ENCODE measurements at places on chromosomes 5 and 9.
A peak's percentile ranks its signal among the peaks of the same experiment; 100 is the strongest.

- DNase-seq, result no peak
These were observed 33.0 kb upstream of the C6 start for GRCh38 chr5:41246376-41246775.

- no peak for DNase-seq
These were observed 29.7 kb upstream of the FCN1 start for GRCh38 chr9:134947265-134947955.

- DNase-seq, result no peak
These were observed 1.6 kb downstream of the SKP1 start for GRCh38 chr5:134174841-134175839.

GRCh38 chr9:92120138-92120537 is 4.9 kb upstream of the SPTLC1 start:
- DNase-seq, result no peak

- peak; percentile 74 for DNase-seq
These were observed at the start of gene TNFAIP8 for GRCh38 chr5:119355685-119356611. Gene TNFAIP8, plus strand, starts transcription at chr5:119356019. Its CDS starts 72 bp downstream, at chr5:119356091.

DNA sequence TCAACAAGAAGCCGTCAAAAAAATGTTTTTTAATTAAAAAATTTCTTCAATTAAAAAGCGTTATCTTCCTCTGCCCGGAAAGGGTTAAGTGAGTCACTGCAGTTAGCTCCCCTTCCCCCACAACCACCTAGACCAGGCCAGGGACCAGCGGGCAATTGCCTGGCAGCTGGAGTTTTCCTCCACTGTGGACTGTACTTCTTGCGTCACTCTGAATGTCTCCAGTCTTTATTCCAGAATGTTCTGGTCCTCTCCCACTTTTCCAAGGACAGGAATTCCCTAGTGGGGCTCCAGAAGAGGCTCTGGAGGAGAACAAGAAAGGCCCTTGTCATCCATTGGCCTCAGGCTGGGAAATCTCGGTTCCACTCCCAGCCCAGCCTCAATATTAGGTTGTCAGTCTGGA is 114.0 kb downstream of the C9orf50 start:
- DNase-seq, result no peak

- no peak for DNase-seq
These were observed 364.4 kb upstream of the KIF2A start for GRCh38 chr5:61941637-61942036.

GRCh38 chr5:99061711-99062110 is 132.9 kb upstream of the CHD1 start:
- DNase-seq, result no peak

DNA sequence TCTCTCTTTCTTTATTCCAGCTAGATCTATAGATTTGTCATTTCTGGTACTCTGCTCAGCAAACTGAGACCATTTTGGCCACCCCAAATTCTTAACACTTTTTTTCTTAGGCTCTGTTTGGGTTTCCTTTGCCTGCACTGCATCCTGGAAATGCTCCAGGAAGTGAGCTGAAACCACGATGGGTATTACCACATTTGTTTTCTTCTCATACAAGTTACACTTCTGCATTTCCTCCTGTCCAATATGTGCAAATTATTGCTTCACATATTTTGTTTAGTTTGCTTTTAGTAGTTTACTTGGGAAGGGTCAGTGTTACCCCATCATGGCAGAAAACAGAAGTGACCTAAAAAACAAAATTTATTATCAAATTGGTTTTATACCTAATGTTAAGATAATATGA is 498.6 kb upstream of the GRIN3A start:
- no peak for DNase-seq

GRCh38 chr5:18051953-18052352 is 417.7 kb downstream of the TAF11L14 start:
- no peak for DNase-seq

DNA sequence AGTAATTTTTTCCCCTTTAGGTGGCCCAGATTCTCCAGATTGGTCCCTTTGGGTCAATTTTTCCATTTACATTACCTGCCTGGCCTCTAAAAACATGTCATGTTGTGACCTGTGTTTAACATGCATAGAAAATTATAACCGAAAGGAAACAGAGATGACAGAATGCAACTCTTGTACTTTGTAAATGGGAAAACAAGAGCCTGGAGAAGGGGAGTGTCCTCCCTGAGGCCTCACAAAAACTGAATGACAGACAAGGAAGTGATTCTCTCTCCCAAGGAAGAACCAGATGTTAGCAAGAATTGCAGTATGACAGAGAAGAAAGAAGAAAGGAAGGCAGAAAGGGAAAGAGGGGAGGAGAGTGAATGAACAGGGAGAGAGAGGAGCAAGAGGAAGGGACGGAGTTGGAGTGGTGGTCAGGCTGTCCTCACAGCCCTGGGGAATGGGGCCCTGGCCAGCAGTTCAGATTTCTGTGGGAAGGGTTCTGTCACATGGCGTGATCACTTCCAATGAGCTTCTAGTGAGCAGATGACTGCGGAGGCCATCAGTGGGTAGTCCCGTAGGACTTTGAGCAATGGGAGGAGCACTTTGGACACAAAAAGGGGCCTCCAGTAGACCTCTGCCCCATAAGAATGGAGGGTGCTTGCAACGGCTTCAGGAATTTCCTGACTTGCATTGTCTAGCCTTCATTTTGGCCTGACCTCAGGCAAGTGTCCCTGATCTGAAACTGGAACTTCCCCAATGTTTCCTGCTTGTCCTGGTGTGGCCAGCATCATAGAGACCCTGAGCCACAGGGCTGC is 31.6 kb downstream of the ABLIM3 start:
- no peak for DNase-seq

DNA sequence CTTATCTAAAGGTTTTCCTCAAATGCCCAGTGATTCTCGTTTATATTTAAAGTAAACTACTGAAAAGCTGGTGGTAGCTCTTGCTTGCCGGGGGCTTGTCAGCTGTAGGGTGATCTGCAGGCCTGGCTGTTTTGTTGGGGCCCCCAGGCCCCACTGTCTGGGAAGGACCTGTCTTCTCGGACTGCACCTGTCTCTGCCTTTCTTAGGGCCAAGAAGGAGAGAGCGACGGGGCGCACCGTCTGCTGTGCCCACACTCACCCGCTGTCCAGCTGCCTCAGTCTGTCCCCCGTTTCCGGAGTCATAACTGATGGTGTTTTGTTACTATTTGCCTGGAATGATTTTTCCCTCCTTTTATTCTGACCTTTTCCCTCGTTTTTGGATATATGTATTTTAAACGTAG is 94.1 kb upstream of the CACNA1B start:
- no peak for DNase-seq

- DNase-seq, result peak; percentile 73
These were observed 607 bp downstream of the PCSK1 start for GRCh38 chr5:96432216-96433065.

DNA sequence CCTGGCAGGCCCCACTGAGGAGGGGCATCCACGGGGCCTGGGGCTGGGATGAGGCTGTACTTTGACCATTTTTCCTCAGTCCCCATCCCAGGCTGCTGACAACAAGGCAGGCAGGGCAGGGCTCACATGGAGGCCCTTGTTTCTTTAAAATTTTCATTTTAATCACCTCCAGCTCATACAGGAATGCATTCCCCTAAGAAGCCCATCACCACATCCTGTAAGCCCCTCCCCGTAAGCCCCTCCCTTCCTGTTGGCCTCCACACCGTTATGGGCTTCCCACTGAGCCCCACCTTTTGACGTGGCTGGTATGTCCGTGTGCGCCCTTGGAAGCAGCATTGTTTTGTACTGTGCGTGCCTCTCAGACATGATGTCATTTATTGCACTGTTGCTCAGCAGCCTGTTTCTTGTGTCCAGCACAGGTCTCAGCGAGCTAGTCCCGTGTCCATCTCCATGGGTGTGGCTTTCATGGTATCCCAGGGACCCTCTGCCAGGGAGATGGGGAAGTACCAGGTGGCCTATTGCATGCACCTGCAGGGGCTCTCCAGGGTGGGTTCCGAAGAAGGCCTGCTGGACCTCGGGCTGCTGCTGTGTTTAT is 22.4 kb downstream of the PHF2 start:
- DNase-seq, result peak; percentile 36

DNA sequence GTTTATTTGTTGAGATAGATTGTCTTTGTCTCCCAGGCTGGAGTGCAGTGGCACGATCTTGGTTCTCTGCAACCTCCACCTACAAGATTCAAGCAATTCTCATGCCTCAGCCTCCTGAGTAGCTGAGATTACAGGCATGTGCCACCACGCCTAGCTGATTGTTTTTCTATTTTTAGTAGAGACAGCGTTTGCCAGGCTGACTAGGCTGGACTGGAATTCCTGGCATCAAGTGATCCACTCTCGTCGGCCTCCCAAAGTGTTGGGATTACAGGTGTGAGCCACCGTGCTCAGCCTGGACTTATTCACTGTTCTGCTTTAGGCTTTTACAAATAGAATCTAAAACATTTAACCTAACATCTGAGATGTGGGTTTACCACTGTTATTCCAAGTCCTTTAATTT is 91.3 kb downstream of the COMMD10 start:
- DNase-seq, result no peak

DNA sequence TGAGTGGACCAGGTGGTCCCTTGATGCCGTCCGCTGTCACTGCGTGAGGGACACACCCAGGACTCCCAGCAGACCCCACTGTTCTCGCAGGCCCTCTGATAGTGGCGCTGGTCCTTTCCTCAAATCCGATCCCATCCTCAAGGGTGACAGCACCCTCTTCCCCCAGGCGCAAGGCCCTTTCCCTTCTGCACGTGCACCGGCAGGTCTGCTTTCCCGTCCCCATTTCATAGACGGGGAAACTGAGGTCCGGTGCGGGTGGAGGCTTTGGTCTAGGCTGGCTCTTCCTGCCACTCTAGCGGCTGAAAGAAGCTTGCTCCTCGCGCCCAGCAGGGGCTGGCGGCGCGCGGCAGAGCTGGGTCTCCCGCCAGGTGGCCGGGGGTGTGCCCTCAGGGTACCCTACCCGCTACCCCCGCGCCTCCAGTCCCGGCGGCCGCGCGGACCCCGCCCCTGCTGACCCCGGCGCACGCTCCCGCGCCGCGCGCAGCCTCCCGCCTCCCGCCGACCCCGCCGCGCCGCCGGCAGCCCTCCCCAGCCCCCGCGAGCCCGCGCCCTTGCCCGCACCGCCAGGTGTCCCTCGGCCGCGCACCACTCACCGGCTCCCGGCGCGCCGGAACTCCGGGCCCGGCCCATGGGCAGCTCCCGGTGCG is 453 bp downstream of the RASGEF1C start:
- peak; percentile 77 for DNase-seq

- no peak for DNase-seq
These were observed 4.5 kb downstream of the ABCA2 start for GRCh38 chr9:137023583-137023991.

DNA sequence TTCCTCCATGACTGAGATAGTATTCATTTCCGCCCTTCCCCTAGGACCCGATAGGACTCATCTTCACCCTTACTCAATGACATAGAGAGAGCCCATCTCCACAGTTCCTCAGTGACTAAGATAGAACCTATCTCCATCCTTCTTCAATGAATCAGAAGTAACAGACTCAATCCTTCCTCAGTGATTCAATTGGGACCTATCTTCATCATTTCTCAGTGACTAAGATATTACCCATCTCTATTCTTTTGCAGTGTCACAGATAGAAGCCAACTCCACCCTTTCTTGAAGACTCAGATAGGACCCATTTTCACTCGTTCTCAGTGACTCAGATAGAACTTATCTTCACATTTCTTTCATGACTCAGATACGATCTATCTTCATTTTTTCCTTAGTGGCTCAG is 164.6 kb downstream of the FBXO4 start:
- no peak for DNase-seq

- peak; percentile 62 for DNase-seq
These were observed 12.8 kb downstream of the BTNL9 start for GRCh38 chr5:181052672-181053487.

DNA sequence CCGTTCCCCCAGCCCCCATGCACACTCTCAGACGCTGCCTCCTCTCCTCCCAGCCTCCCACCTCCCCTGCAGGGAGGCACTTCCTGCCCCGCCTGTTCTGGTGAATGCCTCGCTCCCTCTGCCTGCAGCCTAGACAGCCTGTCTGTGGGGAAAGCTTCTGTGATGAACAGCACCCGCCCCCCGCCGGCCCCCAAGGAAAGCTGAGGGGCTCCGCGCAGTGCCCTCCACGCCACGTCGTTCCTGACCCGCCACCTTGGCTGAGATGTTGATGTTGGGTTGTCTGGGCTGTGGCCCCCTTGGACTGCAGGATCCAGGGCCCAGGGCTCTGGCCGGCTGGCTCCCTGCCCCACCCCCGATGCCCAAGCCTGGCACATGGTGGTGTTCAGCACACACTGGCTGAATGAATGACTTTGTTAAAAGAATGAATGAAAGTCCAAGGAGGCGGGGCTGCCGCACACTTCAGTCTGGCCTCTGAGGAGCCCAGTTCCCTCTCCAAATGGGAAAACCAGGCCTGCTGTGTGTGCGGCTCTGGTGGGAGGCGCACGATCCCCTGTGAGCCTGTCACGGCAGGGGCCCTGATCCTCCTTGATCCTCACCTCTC is 2.1 kb upstream of the MYMK start:
- no peak for DNase-seq

DNA sequence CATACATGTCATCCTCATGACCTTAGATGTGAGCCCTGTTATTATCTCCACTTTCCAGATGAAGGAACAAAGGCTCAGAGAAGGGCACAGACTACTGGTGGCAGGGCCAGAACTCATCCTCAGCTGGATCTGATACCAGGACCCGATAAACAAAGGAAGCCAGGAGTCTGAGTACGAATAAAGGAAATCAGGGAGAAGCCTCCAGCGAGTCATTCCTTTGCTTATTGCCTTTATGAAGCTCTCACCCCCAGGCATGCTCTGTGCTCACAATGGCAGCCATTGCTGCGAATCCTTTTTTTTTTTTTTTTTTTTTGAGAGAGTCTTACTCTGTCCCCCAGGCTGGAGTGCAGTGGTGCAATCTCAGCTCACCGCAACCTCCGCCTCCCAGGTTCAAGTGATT is 130.1 kb downstream of the GAPVD1 start:
- DNase-seq, result no peak

DNA sequence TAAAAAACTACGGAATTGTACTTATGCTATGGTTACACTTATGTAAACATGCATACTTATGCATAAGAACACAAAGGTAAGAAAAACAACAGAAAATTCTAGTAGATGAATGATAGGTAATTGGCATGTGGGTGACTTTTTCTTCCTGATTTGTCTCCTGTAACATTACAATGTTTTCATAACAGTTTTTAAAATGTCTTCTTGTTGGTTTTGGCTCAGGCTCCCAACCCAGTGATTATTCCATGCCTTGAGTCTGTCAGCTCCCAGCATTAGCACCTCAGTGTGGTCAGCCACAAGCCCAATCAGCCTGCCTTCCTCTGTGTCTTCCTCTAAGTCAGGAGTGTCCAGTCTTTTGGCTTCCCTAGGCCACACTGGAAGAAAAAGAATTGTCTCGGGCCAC is 7.9 kb upstream of the FOXE1 start:
- DNase-seq, result no peak

- no peak for DNase-seq
These were observed 375.7 kb downstream of the CAAP1 start for GRCh38 chr9:26516773-26517343.

All from ecto neural progenitor cell (in vitro differentiated cells).